ENCODE measurements at places on chromosomes 7 and 10.

GRCh38 chr10:69802424-69803161 is 887 bp downstream of the COL13A1 start:
- no peak for DNase-seq

GRCh38 chr7:31883761-31884164 is 186.4 kb downstream of the PDE1C start:
- no peak for DNase-seq

DNA sequence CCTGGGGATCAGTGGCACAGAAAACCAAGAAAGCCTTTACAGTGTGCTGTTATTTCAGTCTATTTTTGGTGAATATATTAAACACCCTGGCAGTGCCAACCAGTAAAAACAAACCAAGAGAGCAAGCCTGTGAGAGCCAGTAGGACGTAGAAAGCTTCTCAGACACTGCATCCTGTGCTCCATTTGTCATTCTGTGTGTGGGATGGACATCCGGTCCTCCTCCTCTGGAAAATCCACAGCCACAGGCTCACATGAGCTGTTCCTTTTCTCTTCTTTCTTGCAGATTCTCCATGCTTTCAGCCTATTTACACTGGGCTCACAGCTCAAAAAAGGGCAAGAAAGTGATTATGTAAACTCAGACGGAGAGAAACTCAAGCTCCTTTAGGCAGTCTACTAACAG is 119.7 kb upstream of the YAE1 start:
- no peak for DNase-seq

- DNase-seq, result no peak
Observed at GRCh38 chr10:30811276-30812017, 181.9 kb upstream of the LYZL2 start.

- no peak for DNase-seq
Observed at GRCh38 chr10:132748545-132749370, 37.2 kb downstream of the NKX6-2 start.

- no peak for DNase-seq
Observed at GRCh38 chr7:50594734-50595485, 29.7 kb upstream of the DDC start.

- no peak for DNase-seq
Observed at GRCh38 chr10:112583236-112583939, 136.4 kb downstream of the VTI1A start.

- DNase-seq, result no peak
Observed at GRCh38 chr7:119620769-119621168, 652.2 kb upstream of the KCND2 start.

DNA sequence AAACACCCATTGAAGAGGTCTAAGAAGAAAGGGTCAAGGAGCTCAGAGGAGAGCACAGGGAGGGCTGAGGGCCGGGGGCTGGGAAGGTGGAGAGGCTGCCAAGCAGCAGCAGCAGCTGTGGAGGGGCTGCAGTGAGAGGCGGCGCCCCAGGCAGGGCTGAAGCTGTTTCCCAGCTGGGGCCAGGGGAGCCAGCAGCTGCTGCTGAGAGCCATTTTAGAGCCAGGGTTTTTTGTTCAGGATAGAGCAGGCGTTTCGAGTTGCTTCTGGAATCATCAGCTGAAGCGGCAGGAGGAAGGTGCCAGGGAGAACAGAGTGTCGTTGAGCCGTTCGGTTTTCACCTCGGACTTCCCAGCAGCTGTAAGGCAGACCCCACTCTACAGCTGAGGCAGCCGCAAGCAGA is 62.7 kb downstream of the LANCL2 start:
- no peak for DNase-seq
